NCI-H1694 treated with DMSO at 0.1 percent for 48 hours (cell line): ENCODE measurements at places on chromosomes 16 and 17.
A peak's percentile ranks its signal among the peaks of the same experiment; 100 is the strongest.

DNA sequence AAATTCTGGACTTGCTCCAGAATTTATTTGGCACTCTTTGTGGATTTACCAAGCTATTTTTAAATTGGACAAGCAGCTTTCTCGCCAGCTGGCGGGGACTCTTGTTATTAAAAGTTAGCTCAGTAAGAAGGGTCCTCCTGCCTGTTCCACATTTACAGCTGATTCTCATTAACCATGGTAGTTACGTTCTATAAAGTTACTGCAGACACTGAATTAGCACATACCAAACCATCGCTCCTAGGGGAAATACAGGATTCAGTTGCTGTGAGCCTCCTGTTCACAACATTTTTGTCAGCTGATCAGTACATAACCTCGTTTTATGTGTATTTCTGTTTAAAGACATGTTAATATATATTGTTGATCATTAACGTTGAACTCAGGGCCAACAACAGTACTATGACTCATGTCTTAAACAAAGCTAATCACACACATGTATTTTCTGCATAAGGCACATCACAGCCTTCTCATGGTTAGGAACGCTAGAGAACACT lies 4.2 kb downstream of the LDAF1 start:
- peak; percentile 36 for DNase-seq

- no peak for DNase-seq
These were observed 6.5 kb downstream of the SETD1A start for GRCh38 chr16:30963925-30964511.

DNA sequence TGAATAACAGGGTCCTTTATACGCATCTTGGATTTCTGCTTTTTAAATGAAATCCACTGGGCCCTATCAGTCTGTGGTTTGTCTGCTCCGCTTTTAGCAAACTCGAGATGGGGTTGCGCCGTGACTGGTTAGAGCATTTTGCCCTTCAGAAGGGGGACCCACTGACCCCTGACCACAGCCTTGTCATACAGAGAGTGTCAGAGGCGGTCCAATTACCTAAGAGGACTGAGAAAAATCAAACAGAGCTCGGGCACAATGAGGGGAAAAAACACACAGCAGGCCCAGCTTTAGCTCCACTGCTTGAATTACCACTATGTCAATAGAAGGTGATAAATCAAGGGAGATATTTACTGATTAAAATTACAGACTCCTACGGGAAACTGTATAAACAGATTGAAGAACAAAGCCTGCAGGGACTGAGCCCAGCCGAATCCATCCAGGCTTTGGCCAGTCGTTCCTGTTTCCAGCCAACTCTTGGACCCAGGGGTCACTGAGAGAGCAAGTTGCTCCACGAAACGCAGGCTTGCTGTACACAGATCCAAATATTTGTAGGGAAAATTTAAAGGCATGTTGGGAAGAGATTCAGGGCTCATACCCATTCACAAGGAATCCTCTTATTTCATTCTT lies 131.9 kb upstream of the ZFHX3 start:
- no peak for DNase-seq

DNA sequence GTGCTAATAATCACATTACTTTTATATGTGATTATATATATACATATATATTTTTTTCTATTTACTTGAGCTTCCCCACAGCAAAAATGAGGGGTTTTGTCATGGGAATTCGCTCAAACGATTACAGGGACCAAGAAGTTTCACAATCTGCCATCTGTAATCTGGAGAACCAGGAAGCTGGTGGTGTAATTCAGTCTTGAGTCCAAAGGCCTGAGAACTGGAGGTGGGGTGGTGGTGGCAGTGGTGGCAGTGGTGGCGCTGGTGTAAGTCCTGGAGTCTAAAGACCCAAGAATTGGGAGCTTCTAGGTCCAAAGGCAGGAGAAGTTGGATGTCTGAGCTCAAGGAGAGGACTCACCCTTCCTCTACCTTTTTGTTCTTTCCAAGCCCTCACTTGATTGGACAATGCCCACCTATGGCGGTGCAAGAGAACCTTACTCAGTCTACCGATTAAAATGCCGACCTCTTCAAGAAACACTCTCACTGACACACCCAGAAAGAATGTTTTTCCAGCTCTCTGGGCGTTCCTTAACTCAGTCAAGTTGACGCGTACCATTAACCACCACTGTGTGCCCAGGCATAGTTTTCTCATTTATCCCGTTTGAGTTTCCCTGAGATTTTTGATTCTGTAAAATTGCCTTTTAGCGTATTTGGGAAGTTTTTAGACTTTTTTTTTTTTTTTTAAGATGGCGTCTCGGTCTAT lies 31.9 kb downstream of the POLR2A start:
- no peak for DNase-seq

GRCh38 chr17:69828087-69828486 lies 246.9 kb upstream of the KCNJ16 start:
- DNase-seq = no peak

- DNase-seq = no peak
These were observed 34.0 kb upstream of the PIRT start for GRCh38 chr17:10871914-10872313.

GRCh38 chr16:747978-748746 lies 7.4 kb upstream of the CIAO3 start:
- no peak for DNase-seq
